ENCODE measurements at places on chromosomes 7 and 10.

- DNase-seq, result no peak
Measured at GRCh38 chr10:59127991-59128390, 48.5 kb upstream of the PHYHIPL start.

DNA sequence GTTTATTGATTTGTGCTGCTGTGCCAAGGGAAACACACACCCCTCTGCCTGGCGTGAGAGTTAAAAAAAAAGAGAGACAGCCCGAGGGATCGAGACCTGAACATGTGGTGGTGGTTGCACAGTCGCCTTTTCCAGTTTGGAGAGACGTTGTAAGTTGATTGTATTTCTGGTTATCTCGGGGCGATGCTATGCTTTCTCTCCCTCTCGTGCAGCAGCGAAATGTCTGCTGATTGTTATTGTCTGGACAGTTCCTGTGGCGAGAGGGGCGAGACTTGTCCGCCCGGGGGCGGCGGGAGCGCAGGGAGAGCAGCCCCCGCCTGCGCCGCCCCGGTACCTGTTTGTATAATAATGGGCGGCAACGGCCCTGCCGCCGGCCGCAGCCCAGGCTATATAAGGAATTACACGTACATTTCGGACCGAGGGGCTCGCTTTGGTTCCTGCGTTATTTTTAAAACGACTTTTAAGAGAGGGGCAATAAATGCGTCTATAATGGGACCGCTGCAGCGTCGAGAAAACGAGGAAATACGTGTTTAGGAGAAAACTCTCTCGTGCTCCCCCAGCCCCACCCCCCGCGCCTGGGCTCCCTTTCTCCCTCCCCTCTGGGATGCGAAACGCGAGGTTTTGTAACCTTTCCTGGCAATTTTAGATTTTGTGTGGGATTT is 1.7 kb downstream of the ZEB1 start:
- no peak for DNase-seq

DNA sequence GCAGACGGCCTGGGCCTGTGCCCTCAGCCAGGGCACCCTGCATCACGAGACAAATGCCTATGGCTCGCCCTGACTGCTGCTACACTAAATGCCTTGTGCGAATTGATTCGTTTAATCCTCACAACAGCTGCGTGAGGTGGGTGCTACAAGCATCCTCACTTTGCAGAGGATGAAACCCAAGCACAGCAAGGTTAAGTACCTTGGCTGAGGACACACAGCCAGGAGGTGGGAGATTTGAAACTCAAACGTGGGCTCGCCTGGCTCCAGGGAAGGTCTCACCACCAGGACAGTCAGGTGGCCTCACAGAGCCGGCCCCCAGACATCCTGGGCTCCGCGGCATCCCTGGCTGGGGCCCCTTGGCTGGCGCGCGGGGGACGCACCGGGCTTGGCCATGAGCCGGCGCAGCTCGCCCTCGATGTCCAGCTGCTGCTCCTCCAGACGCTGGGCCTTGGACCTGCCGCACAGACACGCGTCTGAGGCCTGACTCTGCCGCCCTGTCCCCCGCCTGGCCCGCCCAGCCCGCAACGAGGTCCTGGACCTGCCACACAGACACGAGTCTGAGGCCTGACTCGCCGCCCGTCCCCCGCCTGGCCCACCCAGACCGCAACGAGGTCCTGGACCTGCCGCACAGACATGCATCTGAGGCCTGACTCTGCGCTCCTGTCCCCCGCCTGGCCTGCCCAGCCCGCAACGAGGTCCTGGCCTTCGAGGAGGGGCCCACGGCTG is 22.0 kb downstream of the MICALL2 start:
- DNase-seq, result no peak

DNA sequence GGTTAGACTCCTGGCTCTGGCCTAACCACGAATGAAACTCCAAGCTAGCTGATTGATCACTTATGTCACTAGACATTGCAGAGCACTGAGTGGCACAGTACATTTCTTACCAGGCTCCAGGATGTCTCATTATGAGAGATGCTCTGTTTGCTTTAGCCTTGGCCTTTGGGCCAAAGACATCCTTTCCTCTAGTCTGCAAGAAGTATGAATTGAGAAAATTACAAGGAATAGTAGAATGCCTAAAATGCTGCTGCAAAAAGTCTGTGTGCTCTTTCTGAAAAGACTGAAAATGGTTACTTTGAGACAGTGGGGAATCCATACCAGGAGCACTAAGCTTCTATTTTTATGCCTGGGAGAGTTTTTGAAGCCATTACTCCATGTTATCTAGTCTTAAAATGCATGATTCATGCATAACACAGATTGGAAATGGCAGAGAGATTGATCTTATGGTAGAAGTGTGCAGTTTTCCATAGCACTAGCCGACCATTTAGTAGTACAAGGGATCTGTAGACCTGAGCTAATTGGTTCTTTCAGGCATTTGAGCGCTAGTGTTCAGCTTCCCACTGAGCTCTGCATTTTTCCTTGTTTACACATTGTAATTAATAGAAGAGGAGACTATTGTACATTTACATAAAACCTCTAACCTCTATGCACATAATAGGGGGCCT is 303.8 kb downstream of the PRKG1 start:
- no peak for DNase-seq

GRCh38 chr10:74075906-74076305 is 74.7 kb downstream of the AP3M1 start:
- DNase-seq, result no peak

- DNase-seq, result no peak
Measured at GRCh38 chr10:68989317-68989990, 851 bp downstream of the KIFBP start.

- no peak for DNase-seq
Measured at GRCh38 chr10:60646966-60647796, 131.1 kb upstream of the CDK1 start.

DNA sequence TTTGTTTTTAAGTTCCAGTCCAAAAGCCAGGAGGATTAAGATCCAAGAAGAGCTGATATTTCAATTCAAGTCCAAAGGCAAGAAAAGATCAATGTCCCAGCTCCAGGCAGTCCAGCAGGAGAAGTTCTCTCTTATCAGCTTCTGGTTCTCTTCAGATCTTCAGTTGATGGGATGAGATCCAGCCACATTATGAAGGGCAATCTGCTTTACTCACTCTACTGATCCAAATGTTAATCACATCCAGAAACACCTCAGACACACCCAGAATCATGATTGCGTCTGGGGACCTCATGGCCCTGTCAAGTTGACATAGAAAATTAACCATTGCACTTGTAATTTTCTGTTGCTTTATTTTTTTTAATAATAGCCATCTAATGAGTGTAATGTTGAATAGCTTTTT is 178.4 kb downstream of the HERPUD2 start:
- no peak for DNase-seq
